PC-9 (cell line): ENCODE measurements at places on chromosomes 6 and 20.

GRCh38 chr20:51712501-51713212 lies 55.5 kb downstream of the ATP9A start:
- DNase-seq = no peak

DNA sequence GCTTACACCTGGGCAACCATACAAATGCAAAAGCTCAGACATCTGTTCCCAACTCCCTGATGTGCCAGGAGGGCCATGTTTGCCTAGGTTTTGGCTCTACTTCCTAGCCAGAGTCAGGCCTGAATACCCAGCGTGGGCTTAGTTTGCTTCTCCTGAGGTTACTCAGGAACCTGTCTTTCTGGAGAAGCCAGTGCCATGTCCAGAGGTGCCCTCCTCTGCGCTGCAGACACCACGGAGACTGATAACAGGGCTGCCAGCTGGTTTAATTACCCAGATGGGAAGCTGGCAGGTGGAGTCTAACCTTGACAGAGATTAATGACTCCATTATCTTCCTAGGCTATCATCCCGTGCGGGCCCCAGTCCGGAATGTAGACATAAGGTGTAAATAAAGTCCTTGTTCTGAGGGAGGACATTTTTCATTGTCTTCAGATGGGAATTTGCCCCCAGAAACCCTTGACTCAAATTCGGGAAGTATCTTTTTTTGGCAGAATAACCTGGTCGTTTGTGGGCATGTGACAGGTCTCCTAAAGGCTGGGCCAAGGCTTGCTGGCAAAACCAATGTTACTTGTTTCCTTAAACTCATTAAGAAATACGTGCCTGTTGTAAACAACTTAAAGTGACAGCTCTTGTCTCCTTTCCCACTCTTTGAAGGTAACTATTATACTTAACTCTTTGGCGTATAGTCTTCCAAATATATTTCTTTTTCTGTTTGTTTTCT lies 29.2 kb upstream of the ZNFX1 start:
- peak; percentile 83 for DNase-seq

DNA sequence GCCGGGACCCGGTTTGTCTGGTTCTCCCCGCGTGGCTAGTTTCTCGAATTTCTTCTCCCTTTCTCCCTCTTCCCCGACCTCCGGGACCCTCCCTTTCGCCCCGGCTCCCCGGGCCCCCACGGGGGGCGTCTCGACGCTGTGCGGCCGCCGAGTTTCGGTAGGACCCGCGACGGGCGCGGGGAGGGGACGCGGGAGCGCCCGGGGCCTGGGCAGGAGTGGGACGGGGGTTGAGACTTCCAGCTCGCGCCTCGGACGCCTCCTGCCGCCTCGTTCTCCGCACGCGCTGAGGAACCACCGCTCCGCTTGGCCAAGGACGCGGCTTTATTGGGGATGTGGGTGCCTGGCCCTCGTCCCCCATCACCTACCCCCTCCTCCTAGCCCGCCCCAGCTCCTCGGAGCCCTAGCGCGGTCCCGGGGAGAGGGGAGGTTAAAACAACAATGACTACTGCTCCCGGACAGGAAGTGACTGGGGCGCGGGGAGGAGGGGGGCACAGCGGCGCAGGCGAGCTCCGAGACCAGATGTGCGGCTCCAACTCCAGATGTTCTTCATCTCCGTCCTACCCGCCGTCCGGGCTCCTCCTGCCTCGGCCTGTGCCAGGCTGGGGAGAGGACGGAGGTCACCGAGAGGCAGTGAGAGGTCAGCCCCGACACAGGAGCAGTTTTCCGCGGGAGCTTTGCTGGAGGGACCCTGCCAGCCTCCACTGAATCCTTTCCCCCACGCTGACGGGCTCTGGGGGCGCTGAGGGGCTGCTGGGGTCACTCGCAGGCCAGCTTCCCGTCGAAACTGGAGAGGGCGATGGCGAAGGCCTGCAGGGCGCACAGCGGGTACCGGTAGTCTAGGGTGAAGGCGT lies 917 bp upstream of the TEAD3 start:
- DNase-seq = no peak

- DNase-seq = no peak
These were observed 119.1 kb downstream of the CHD6 start for GRCh38 chr20:41499064-41499463.

DNA sequence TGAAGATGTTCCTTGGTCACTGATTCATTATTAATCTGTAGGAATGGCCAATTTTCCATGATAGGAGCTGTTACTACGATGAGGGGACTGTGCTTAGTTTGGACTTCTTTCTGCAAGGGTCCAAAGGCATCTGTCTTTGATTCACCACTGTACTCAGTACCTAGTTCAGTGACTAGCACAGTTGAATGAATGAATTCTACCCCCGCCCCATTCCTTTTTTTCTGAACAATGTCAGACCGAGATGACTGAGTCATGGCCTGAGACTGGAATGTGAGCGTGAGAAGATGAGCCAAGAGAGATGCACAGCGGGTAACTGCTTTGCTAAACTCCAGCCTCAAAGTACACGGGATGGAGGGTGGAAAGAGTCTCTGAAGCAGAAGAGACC lies 419 bp upstream of the SNHG17 start:
- no peak for DNase-seq

GRCh38 chr6:106422534-106422933 lies 62.0 kb downstream of the CRYBG1 start:
- DNase-seq = peak; percentile 87

DNA sequence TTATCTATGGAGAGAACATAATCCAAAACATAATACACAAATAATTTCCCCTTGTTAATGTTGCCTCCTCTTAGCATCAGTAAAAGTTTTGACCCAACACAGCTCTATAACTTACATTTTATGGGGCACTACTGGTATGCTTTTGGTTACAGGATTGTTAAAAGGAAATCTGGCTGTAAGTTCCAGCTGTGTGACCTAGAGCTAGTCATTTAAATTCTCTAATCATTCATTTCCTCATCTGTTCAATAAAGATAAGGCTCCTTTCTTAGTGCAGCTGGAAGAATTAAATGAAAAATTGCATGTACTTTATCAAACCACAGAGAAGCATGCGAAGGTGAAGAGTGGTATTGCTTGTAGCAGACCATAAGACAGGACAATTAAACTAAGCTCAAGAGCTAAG lies 4.6 kb downstream of the SLC17A2 start:
- DNase-seq = no peak

DNA sequence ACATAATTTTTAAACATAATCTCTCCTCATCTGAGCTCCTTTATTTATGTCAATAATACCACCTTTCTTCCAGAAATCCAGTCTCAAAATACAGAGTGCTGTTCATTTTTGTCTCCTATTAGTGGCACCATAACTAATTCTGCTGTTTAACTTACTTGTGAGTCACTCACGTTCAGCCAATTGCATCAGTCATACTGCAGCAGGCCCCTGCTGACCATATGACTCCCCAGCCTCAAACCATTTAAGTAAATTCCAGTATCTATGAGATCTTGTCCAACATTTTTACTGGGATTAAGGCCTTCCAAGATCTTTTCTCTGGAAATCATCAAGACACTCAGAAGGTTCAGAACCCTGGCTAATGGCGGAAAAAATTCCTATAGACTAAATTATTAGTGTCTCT lies 982.2 kb upstream of the MAP3K7 start:
- no peak for DNase-seq

DNA sequence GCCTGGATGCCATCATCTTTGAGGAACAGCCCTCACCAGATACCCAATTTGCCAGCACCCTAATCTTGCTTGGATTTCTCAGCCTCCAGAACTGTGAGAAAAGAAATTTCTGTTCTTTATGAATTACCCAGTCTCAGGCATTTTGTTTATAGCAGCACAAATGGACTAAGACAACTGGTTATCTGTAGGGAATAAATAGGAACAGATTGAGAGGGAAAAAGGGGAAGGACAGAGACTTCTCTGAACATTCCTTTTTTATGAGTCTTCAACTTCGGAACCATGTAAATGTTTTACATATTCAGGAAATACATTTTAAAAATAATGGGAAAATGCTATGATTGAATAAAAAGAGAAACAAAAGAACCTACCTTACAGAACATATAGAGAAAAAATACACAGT lies 20.9 kb downstream of the KCTD20 start:
- no peak for DNase-seq

DNA sequence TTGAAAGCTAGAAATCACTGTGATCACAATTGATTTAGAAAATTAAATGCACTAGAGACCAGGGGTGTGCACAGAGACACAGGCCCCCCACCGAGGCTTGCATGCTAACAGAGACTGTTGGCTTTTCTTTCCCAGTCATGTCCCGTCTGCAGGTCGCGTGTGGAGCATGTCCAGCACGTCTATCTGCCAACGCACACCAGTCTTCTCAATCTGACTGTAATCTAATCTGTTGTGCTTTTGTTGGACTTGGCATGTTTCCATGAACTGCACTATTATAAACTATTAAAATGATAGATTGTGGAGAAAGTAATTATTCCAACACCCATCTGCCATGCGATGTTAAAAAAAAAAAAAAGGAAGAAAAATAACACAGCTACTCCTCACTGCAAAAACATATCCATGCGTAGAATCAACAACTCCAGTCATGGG lies 17.7 kb downstream of the MYLIP start:
- DNase-seq = no peak

- no peak for DNase-seq
These were observed 971.1 kb upstream of the MAN1A1 start for GRCh38 chr6:120320481-120321162.
